ENCODE measurements at places on chromosomes 1 and 21. TPM values are rescaled to one million over a fixed set of nuclear protein-coding genes. Genes with fewer than 3 reads are reported as not detected.

DNA sequence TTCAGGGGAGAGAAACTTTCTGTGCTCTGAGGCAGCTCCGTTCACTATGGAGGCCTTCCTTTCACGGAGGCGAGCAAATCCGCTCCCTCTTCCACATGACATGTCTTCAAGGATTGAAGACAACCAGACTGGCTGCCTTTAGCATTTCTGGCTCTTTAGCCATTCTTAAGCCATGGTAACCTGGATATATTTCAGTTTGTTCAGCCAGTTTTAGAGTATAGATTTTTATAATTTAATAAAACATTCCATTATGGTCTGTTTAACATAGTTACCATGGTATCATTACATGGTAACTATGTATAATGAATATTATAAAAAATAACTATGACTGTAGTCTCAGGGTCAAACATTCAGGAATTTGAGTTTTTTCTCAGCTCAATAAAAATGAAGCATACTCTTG lies 54.2 kb upstream of the NFIA start:
- DNase-seq = no peak

DNA sequence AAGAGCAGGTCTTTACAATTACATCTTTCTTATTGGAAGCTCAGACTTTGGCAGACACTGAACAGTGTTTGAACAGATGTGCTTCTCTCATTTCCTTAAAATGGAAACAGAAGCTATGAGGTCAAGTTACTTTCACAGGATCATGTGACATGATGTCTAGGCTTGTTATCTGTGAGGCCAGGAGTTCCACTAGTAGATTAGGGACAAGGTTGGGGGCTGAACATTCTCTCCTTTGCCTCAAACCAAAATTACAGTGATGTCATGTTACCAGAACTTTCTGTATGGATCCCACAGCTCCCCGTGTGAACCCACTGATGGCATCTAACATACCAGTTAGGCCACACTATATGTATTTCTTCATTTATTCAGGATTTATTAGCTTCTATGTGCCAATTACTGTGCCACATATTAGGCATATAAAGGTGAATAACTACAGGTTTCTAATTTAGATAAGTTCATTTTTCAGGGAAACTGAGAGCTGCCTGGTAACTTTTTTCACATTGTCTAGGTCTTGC lies 6.0 kb downstream of the DYNLT5 start:
- no peak for DNase-seq

DNA sequence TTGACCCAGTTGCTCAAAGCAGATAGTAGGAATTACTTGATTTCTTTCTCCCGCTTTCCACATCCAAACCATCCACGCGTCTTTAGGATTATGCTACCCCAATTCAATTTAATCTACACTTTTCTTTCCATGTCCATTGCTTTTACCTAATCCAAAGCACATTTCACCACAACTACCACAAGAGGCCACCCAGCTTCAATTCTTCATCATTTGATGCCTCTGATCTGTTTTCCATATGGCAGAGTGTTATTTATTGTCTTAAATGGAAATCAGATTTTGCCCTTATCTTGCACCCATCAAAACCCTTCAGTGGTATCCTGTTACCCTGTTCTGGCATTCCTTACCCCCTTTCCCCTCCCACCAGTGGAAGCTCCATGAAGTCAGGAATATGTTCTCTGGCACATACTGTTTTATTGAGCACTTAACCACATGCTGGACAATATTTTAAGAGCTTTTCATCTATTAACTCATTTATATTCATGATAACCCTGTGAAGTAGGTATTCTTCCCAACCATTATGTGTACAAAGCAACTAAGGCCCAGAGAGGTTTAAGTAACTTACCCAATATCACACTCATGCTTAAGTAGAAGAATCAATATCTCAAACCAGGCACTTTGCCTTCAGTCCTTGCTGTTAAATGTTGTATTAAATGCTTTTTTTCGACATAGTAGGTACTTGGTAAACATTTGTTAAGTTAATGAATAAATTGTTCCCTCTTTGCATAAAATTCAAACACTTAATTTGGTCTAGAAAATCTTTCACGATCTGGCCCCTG lies 34.6 kb downstream of the CLIC4 start:
- DNase-seq = no peak

DNA sequence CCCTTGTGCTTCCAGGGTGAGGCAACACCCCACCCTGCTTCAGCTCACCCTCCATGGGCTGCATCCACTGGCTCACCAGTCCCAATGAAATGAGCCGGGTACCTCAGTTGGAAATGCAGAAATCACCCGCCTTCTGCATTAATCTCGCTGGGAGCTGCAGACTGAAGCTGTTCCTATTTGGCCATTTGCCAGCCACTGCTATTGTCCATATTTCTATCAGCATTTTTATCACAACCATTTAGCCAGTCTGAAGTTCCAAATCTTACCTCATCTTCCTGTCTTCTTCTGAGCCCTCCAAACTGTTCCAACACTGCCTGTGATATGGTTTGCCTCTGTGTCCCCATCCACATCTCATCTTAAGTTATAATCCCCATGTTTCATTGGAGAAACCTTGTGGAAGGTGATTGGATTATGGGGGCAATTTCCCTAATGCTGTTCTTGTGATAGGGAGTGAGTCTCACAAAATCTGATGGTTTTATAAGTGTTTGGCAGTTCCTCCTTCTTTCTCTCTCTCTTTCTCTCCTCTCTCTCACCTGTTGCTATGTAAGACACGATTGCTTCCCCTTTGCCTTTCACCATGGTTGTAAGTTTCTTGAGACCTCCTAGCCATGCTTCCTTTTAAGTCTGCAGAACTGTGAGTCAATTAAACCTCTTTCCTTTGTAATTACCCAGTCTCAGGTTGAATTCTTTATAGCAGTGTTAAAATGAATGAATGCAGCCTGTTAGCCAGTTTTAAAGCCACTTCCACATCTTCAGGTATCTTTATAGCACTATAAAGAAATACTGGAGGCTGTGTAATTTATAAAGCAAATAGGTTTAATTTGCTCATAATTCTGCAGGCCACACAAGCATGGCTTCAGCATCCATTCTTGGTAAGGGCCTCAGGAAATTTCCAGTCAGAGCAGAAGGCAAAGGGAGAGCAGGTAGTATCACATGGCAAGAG lies 203.5 kb downstream of the FCRL5 start:
- DNase-seq = no peak

- no peak for DNase-seq
Observed at GRCh38 chr1:27773826-27774445, 917 bp downstream of the STX12 start.

GRCh38 chr1:20982316-20982715 lies 194.4 kb downstream of the EIF4G3 start:
- no peak for DNase-seq

DNA sequence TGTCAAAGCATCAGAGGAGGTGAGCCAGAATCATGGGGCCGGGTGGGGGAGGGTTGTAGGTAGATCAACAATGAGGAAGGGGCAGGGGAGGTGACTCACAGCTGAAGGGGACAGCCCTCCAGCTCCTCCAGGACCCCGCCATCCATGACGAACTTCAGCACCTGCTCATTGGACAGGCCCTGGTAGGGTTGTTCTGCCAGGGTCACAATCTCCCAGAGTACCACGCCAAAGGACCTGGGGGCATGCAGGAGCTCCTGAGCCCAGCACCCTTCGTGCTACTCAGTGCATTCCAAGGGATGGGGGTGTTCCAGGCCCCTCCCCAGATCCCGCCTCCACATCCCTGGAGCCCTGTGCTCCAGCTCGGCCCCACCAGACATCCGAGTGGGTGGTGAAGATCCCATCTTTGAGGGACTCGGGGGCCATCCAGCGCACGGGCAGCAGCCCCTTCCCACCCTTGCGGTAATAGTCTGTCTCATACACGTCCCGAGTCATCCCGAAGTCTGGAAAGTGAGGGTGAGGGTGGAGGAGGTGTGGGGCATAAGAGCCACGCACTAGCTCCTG lies 17.5 kb downstream of the INSRR start:
- DNase-seq = no peak

GRCh38 chr1:90728502-90729287 lies 11.6 kb upstream of the BARHL2 start:
- no peak for DNase-seq

DNA sequence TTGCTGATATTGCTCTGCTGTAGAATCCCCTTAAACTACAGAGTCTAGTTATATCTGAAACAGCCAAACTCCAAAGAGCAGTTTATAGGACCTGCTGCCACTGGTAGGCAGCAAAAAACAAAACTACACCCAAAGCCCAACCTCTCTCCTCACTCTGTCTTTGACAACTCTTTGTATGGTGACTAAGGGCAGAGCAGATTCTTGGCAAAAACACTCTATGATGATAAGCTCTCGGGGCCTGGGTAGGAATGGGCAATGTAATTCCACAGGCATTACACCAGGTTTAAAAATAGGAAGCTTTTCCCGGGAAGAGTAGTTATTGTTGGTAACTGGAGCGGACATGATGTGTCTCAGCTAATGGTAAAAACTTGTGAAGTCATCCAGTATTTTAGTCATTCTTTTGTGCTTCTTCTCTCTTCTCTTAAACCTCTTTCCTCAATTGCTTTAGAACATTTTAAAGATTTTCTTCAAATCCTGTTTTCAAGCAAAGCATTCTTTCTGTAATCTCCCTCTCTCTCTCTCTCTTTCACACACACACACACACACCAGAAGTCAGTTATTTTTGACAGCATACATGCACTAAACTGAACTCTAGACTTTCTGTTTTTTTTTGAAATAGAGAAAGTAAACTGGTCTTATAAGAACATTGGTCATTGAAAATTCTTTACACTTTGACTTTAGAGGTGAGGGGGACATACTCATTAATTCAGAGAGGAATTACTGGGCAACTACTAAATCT lies 193.5 kb downstream of the PAPPA2 start:
- DNase-seq = no peak

Gene GPX7
- total RNA-seq = 9.7 TPM
